ENCODE measurements at places on chromosomes 13 and 19. TPM values are rescaled to one million over a fixed set of nuclear protein-coding genes. Genes with fewer than 3 reads are reported as not detected.

- DNase-seq = no peak
Observed at GRCh38 chr13:105232439-105232838, 1303.0 kb downstream of the EFNB2 start.

PEAK3 gene
- 2.1 TPM for total RNA-seq

IRF2BP1 gene
- total RNA-seq = 23.2 TPM

ZNF439 gene
- 13.2 TPM for total RNA-seq

GRCh38 chr13:72970301-72970880 lies 88.4 kb upstream of the KLF5 start:
- DNase-seq = no peak

ATP4A gene
- total RNA-seq = not detected

DNA sequence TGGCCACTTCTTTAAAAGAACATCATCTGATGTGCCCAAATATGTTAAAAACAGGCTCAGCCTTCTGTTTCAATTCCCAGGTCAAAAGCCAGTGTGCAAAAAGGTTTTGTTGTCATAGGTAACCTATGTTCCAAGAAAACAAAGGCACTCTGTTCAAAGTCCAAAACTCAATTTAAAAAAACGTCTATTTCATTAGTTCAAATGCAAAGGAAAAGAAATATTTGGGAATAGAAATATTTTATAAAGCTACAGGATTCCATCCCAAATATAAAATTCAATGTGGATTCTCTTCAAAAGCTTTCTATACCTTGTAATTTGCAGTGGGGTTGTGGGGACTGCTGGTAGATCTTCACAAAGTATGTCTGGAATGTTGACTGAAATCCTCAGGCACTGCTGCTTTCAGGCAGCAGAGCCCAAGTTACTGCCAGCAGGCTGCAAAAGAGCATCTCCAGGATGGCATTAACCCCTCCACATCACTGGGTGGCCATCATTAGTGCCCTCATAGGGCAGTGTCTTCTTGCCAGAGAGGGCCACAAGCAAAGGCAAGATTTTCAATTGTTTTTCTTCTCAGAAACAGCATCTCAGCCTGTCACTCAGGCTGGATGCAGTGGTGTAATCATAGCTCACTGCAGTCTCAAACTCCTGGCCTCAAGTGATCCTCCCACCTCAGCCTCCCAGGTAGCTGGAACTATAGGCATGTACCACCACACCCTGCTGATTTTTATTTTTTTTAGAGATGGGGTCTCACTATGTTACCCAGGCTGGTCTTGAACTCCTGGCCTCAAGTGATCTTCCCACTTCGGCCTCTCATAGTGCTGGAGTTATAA lies 22.8 kb upstream of the STK24 start:
- DNase-seq = no peak

CUL4A gene
- total RNA-seq = 62.5 TPM

DNA sequence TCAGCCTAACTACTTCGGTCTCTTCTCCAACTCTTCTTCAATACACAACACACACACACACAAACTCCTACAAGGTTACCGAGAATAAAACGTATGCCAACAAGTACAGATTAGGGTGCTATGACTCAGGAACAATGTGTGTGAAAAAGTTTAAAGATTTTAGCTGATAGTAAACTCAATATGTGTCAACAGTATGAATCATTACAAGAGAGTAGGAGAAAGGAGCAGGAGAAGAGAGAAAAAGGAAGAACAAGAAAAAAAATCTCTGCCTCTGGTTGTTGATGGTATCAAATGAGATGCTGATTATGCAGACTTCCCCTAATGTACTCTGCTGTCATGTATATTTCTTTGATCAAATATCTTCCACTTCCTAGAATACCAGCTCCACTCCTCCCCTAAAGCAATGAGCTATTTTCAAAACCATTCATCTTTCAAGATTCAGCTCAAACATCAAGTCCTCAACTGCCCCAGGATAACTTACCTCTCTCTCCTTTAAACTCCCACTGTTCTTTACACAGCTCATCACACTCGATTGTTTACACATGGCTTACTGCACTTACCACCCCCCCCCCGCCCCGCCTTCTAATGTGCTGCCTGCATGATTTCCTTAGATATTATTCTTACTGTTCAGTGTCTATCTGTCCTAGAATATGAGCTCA lies 95.6 kb downstream of the FAM216B start:
- DNase-seq = peak; percentile 41

Measured in kidney (tissue), 22 donors.